ENCODE measurements at places on chromosomes 5 and 9. TPM values are rescaled to one million over a fixed set of nuclear protein-coding genes. Genes with fewer than 3 reads are reported as not detected.

- H3K27ac ChIP-seq: no peak overlapping the region
- H3K27me3 ChIP-seq: no peaks in the 10 kb centered on the region
- H3K36me3 ChIP-seq: no peaks in the 10 kb centered on the region
- no peak for DNase-seq
- no peaks in the 10 kb centered on the region for H3K4me1 ChIP-seq
Measured at GRCh38 chr5:55885359-55885758, 34.2 kb downstream of the IL31RA start.

GRCh38 chr5:127550652-127551409 is 33.4 kb downstream of the PRRC1 start:
- H3K36me3 ChIP-seq: peaks cover 14% of the 10 kb centered on the region
- peak overlapping the region; percentile 74 for H3K27ac ChIP-seq
- peaks cover 39% of the 10 kb centered on the region for H3K4me1 ChIP-seq
- no peak overlapping the region for H3K4me3 ChIP-seq
- DNase-seq: no peak
- no peaks in the 10 kb centered on the region for H3K27me3 ChIP-seq

- H3K27ac ChIP-seq: no peak overlapping the region
- H3K4me3 ChIP-seq: no peak overlapping the region
- no peaks in the 10 kb centered on the region for H3K27me3 ChIP-seq
- H3K36me3 ChIP-seq: no peaks in the 10 kb centered on the region
Measured at GRCh38 chr5:33136785-33137184, 304.0 kb upstream of the TARS1 start.

DNA sequence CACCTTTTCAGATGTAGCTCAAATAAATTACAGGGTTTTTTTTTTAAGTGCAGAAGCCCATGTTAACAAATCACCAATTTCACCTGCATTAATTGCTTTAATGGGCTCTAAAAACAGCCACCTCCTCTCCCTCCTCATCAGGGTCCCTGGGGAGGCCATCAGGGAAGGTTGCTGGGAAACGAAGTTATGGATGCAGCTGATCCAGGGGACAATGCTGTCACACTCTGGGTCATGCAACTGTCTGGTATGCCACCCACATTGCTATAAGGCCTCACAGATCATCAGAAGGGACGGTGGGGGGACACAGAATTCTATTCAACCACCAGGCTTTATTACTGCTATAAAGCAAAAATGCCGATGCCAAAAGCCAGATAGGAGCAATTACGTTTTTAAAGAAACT is 9.3 kb downstream of the WHRN start:
- no peaks in the 10 kb centered on the region for H3K27me3 ChIP-seq
- no peaks in the 10 kb centered on the region for H3K36me3 ChIP-seq
- DNase-seq: no peak

DNA sequence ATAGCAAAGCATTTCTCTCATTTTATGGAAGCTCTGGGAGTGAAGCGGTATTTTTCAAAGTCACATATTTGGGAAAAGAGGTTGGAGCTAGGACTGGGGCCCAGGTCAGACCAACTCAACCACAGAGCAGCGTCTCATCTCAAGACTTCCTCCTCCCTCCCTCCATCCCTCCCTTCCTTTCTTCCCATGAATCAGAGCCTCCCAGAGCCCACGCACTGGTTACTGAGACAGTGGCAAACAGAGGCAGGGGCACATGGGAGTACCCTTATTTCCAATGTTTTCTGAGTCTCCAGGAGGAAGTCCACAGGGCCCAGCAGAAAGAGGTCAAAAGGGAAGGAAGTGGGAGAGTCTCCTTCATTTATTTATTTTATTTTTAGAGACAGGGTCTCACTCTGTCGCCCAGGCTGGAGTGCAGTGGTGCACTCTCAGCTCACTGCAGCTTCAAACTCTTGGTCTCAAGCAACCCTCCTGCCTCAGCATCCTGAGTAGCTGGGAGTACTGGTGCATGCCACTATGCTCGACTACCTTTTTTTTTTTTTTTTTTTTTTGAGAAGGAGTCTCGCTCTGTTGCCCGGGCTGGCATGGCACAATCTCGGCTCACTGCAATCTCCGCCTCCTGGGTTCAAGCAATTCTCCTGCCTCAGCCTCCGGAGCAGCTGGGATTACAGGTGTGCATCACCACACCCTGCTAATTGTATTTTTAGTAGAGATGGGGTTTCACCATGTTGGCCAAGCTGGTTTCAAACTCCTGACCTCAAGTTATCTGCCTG is 52.5 kb upstream of the CDKN2AIPNL start:
- no peak overlapping the region for H3K4me3 ChIP-seq
- H3K4me1 ChIP-seq: peaks cover 48% of the 10 kb centered on the region
- H3K36me3 ChIP-seq: no peaks in the 10 kb centered on the region
- H3K27me3 ChIP-seq: no peaks in the 10 kb centered on the region
- H3K27ac ChIP-seq: peak overlapping the region; percentile 99

- peaks cover 3% of the 10 kb centered on the region for H3K27me3 ChIP-seq
- H3K36me3 ChIP-seq: no peaks in the 10 kb centered on the region
- no peak overlapping the region for H3K4me3 ChIP-seq
- H3K27ac ChIP-seq: no peak overlapping the region
Measured at GRCh38 chr5:1966461-1966860, 83.7 kb upstream of the IRX4 start.

- no peaks in the 10 kb centered on the region for H3K4me1 ChIP-seq
- H3K27ac ChIP-seq: no peak overlapping the region
- no peak overlapping the region for H3K4me3 ChIP-seq
- no peaks in the 10 kb centered on the region for H3K36me3 ChIP-seq
- H3K27me3 ChIP-seq: no peaks in the 10 kb centered on the region
Measured at GRCh38 chr5:1788200-1788599, 11.4 kb downstream of the MRPL36 start.

DNA sequence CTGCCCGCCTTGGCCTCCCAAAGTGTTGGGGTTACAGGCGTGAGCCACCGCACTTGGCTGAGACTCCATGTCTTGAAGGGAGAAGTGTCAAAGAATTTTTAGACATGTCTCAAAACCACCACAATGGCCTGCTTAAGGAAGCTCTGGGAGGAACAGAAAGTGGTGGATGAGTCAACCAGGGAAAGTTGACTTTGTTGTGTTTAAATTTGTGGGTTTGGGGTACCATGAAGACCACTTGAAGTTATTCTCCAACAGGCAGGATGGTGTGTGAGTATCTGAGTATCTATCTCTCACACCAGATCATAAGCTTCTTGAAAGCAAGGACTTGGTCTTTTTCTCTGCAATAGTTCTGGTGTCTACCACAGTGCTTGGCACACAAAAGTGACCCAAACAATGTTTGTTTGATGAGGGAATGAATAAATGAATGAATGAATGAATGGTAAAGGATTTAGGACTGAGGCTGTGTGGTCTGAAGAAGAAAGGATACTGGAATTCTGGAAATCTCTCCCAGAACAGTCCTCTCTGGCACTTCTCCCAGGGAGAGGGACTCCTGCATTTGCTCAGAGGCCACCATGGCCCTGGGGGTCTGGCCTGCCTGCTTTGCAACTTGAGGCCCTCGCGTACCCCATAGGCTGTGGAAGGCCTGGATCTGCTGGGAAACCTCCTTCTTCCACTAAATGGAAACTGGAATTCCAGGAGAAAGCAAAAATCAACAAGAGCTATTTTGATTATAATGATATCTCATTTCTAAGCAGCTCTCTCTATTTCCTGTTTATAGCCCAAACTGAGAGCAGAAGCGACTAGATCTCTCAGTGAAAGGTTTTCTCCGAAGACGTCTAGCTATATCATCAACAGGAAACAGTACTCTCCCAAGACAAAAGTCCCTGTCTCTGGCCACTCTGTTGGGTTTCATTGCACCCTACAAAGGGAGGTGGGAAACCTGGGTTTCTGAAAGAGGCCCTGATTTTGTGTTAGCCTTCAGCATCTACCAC is 187.9 kb downstream of the PALM2AKAP2 start:
- no peaks in the 10 kb centered on the region for H3K27me3 ChIP-seq
- H3K4me3 ChIP-seq: no peak overlapping the region
- H3K27ac ChIP-seq: peak overlapping the region; percentile 4
- DNase-seq: no peak
- H3K4me1 ChIP-seq: peaks cover 11% of the 10 kb centered on the region

PCDHB7 gene
- 0.24 TPM for total RNA-seq

DNA sequence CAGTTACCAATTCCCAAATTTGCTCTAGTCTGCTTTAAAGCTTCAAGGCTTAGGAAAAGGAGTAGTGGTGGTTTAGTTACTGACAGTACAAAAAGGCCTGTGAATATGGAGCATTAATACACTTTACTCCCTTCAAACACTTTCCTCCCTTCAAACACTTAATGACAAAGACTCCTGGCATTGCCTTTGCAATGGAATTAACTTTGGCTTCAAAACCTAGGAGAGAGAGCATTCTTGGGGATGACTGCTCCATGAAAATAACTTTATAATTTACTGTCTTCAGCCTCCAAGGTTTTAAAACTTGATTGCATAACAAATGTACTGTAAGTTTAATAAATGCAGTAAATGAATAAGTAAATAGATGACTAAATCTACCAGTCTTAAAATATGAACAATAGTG is 185.6 kb downstream of the TRPM3 start:
- no peak overlapping the region for H3K4me3 ChIP-seq
- no peaks in the 10 kb centered on the region for H3K36me3 ChIP-seq
- no peak overlapping the region for H3K27ac ChIP-seq
- no peaks in the 10 kb centered on the region for H3K4me1 ChIP-seq
- DNase-seq: no peak

DNA sequence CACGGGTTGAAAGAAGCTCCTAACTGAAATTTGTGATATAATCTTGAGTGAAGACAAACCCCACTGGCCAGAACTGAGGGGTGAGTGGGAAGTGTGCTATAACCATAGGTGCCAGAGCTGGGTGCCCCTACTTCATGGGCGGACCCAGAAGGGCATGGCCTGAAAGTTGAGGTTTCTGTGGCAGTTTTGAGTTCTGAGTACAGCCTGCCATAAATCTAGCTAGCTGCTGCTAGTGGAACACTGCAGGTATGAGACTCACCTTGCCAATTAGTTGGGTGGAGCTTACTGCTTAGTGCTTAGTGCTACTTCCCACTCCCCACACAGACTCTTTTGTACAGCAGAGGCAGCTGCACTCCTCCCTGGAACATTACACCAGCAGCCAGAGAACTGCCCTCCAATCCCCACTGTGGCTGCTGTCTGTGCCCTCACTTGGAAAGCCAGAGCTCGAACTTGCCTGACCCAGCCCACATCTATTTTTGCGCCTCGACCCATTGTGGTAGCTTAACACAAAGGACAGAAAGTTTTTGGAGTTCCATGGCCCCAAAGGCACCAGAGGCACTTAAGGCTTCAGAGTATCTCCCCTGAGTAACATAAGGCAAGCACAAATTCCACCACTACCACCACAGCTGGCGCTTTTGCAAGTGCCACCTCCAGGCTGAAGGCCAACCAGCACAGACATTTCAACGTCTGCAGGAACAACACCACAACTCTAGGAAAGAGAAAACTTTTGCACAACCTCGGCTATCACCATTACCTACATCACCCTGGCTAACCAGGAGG is 27.1 kb upstream of the PTGER4 start:
- no peaks in the 10 kb centered on the region for H3K4me1 ChIP-seq
- DNase-seq: no peak
- H3K27ac ChIP-seq: no peak overlapping the region
- H3K36me3 ChIP-seq: no peaks in the 10 kb centered on the region

- no peaks in the 10 kb centered on the region for H3K27me3 ChIP-seq
- no peaks in the 10 kb centered on the region for H3K36me3 ChIP-seq
- DNase-seq: no peak
- no peak overlapping the region for H3K27ac ChIP-seq
Measured at GRCh38 chr5:168165977-168166376, 125.5 kb upstream of the WWC1 start.

DNA sequence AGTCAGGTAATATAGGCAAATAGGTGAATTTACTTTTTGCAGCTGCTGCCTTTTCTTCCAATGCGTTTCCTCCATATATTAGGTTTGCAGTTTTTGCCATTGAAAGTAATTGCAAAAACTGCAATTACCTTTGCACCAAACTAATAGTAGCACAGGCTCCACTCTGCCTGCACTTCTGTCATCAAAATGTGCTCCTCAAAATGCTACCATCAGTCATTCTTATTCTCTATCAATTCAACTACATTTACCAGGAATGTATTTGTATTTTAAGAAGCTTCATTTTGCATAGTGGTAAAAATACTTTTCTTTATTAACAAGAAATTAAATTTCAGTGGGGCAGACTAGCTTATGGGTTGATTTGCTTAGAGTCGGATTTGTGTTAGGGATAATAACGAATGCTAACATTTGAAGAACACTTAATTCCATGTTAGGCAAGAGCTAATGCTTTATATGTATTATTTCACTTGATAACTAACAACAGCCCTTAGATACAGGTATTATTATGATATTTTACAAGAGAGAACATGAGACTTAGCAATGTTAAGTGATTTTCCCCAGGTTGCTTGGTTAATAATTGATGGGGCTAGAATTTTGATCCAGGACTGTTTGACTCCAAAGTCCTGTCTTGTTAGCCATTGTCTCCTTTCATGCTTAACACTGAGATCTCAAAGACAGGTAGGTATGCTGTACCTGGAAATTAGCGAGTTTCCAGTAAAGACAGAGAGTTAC is 300.4 kb downstream of the MAN2A1 start:
- peaks cover 12% of the 10 kb centered on the region for H3K4me1 ChIP-seq
- no peak overlapping the region for H3K27ac ChIP-seq
- no peaks in the 10 kb centered on the region for H3K27me3 ChIP-seq
- DNase-seq: no peak
- H3K4me3 ChIP-seq: no peak overlapping the region
- no peaks in the 10 kb centered on the region for H3K36me3 ChIP-seq

TAF11L5 gene
- not detected for total RNA-seq

GRCh38 chr9:93533863-93534262 is 42.5 kb upstream of the PHF2 start:
- no peaks in the 10 kb centered on the region for H3K36me3 ChIP-seq
- no peaks in the 10 kb centered on the region for H3K27me3 ChIP-seq
- H3K4me3 ChIP-seq: no peak overlapping the region
- no peak for DNase-seq
- peaks cover 25% of the 10 kb centered on the region for H3K4me1 ChIP-seq

DNA sequence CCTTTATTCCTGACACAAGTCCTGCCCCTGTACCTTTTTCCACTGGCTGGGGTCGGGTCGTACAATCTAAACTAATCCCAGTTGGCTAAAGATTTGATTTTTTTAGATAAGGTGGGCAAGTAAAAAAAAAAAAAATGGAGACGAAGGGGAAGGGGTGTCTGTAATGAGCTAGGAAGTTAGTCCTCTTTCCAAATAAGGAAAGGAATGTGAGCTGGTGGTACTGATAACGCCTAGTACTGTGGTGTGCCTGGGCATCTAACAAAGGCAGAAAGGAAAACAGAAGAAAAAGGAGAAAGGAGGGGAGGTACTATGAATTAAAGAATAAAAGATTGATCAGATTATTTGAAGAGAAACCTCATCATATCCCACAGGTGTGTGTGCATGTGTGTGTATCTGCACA is 21.3 kb downstream of the PRDM9 start:
- no peaks in the 10 kb centered on the region for H3K4me1 ChIP-seq
- no peak for DNase-seq
- no peaks in the 10 kb centered on the region for H3K36me3 ChIP-seq
- H3K4me3 ChIP-seq: no peak overlapping the region

SPATA31E1 gene
- total RNA-seq: not detected

- H3K4me3 ChIP-seq: no peak overlapping the region
- no peak overlapping the region for H3K27ac ChIP-seq
- no peaks in the 10 kb centered on the region for H3K4me1 ChIP-seq
- H3K36me3 ChIP-seq: no peaks in the 10 kb centered on the region
- no peaks in the 10 kb centered on the region for H3K27me3 ChIP-seq
Measured at GRCh38 chr5:132190161-132190817, 37.4 kb downstream of the P4HA2 start.
